ENCODE measurements at places on chromosomes 13 and 19.

DNA sequence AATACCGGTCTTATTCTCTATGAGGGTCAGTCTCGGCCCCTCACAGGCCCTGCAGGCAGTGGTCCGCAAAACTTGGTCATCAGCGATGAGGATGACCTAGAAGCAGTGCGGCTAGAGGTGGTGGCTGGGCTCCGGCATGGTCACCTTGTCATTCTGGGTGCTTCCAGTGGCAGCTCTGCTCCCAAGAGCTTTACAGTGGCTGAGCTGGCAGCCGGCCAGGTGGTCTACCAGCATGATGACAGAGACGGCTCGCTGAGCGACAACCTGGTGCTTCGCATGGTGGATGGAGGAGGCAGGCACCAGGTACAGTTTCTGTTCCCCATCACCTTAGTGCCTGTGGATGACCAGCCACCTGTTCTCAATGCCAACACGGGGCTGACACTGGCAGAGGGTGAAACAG, 1.8 kb downstream of the FREM2 start:
- DNase-seq: no peak

DNA sequence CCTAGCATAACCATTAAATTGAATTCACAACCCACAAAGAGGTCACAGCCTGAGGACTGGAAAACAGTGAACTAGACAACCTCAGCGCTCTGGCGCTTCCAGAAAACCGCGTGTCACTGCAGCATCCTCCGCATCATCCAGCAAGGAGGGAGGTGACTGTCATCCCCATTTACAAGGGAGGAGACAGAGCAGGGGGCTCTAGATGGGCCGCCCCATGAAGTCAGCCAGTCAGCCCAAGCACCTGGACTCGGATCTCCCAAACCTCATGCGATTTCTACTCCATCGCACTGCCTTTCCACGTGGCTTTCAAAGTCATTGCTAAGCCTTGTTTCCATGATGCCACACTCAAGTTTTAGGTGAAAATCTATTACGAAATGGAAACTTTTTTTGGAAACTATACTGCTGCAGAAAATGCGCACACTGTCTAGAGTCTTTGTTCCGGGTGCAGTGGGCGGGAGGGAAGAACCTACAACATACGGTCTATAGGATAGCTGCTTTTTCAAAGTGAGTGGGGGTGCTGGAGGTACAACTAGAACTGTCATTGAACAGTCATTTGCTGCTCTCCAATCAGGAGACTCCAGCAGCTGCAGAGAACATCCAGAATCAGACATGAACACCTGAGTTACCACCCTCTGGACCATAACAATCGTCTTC, 2.8 kb downstream of the AP3D1 start:
- DNase-seq: no peak

GRCh38 chr19:35381318-35381717, 10.4 kb downstream of the GPR42 start:
- no peak for DNase-seq

DNA sequence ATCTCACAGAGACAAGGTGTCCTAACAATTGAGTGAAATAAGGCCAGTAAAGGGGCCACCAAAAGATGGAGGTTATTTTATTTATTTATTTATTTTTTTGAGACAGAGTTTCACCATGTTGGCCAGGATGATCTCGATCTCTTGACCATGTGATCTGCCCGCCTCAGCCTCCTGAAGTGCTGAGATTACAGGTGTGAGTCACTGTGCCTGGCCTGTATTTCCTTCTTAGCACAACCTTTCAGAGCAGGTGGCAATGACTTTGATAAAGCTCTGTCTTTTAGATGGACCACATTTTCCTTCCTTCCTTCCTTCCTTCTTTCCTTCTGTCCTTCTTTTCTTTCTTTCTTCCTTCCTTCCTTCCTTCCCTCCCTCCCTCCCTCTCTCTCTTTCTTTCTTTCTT, 11.0 kb upstream of the DOCK6 start:
- no peak for DNase-seq

DNA sequence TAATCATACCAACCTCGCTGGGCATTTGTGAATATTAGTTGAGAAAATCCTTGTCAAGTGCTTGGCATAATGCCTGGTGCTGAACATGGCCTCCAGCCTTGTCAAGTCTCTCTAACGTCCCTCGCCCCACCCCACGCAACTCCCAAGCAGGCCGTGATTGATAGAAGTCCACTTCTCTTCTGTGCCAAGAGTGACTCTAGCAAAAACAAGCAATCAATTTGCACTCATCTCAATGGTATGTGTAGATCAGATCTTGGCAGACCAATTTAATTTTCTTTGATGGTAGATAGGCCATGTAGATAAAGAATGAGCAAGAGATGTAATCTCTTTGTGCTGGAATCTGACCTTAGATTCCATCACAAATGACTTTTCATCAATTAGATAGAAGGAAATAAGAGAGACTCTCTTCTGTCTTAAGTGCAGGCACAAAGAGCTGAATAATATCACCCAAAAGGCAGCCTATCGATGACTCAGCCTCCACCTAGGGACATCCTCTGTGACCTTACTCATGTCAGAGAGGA, 31.0 kb upstream of the KATNAL1 start:
- no peak for DNase-seq

- DNase-seq: no peak
These were observed 187.4 kb downstream of the SUCLA2 start for GRCh38 chr13:47813718-47814117.

- no peak for DNase-seq
These were observed 91.8 kb upstream of the RAP2A start for GRCh38 chr13:97342136-97342535.

- no peak for DNase-seq
These were observed 114.6 kb downstream of the SOX1 start for GRCh38 chr13:112181336-112182067.

GRCh38 chr13:41614671-41615527, 157.5 kb downstream of the RGCC start:
- no peak for DNase-seq

DNA sequence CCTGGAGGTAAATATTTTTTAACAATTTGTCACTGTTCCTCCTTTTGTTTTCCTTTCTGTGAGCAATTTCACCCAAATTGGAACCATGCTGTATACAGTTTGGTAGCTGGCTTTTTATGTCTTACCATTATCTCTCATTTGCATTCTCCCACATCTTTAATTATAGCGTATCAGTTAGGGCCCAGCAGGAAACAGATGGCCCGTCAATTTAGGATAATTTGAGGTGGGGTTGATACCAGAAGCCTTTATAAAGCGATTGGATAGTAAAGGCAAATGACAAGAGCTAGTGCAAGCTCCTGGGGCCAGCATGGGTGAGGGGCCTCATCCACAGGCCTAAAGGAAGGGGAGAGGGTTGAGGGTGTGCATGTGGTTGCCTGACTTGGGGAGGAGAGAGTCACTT, 3.8 kb upstream of the IFNL4 start:
- no peak for DNase-seq

DNA sequence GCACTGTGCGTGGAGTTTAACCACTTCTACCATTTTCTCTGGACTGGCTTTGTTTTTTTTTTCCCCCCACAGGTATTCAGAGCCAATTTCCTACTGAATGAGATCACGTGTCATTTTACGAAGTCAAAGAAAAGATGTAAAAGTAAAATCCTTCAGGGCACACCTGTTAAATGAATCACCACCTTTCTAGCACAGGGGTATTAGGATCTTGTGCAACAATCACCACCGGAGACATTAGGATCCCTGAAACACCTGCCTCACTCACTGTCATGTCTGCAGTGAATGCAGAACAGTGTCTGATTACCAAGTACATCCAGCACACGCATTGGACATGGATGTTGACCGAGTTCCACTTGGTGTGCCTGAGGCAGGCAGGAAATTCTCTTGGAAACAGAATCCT, 17.2 kb downstream of the BRD4 start:
- DNase-seq: no peak

DNA sequence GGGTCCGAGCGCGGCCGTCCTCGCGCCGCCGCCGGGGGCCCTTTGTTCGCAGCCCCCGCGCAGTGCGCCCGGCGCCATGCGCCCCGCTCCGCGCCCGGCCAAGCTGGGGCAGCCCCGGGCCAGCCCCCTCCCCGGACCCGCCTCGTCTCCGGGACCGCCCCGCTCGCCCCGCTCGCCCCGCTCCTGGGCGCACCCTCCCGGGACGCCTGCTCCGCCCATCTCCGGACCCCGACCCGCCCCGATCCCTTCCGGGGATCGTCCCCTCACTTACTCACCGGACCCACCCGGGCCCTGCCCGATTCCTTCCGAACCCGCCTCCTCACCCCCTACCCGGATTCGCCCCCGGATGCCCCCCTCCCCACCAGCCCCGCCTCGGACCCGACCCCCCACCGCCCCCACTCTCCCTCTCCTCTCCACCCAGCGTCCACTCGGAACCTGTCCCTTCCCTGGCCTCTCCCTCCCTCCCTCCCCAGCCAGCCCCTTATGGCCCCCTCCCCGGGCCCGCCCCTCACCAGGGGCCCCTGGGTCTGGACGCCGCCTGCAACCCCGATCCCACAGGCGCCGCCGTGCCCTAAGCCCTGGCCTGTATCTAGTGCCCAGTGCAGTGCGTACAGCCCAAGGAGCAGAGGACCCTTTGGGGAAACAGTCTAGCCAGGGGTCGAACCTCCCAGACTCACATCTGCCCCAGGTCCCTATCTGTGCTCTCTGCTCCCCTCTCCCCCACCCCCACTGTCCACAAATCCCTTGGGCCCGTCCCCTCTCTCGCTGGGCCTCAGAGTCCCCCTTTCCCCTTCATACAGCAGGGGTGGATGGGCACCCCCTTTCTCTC, at the start of gene CPAMD8:
Gene CPAMD8 (minus strand): TSS at position 105 of the 829 bp plus-strand sequence. CDS start 168 bp downstream, outside the sequence.
- DNase-seq: no peak

GRCh38 chr13:26308836-26309235, 54.9 kb downstream of the CDK8 start:
- DNase-seq: no peak

- DNase-seq: no peak
These were observed 112.1 kb downstream of the DNAJC15 start for GRCh38 chr13:43135516-43135915.

- no peak for DNase-seq
These were observed 487.6 kb downstream of the EFNB2 start for GRCh38 chr13:106047859-106048258.

- no peak for DNase-seq
These were observed 7.4 kb downstream of the ZNF554 start for GRCh38 chr19:2827022-2827421.

GRCh38 chr19:47499863-47500830, 14.7 kb downstream of the NAPA start:
- DNase-seq: no peak

DNA sequence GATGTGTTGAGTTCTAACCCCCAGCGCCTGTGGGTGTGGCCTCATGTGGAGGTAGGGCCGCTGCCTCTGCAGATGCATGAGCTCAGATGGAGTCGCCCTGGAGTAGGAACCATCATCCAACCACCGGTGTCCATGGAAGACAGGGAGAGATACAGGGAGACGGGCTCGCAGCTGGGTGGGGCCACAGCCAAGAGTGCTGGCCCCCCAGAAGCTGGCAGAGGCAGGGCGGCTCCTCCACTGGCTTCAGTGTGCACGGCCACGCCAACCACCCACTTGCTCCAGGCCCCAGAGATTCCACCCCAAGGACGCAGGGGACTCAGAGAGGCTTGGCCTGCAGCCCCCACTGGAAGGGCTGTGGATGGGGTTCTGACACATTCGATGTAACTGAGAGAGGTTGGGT, 5.4 kb upstream of the MCF2L start:
- no peak for DNase-seq

DNA sequence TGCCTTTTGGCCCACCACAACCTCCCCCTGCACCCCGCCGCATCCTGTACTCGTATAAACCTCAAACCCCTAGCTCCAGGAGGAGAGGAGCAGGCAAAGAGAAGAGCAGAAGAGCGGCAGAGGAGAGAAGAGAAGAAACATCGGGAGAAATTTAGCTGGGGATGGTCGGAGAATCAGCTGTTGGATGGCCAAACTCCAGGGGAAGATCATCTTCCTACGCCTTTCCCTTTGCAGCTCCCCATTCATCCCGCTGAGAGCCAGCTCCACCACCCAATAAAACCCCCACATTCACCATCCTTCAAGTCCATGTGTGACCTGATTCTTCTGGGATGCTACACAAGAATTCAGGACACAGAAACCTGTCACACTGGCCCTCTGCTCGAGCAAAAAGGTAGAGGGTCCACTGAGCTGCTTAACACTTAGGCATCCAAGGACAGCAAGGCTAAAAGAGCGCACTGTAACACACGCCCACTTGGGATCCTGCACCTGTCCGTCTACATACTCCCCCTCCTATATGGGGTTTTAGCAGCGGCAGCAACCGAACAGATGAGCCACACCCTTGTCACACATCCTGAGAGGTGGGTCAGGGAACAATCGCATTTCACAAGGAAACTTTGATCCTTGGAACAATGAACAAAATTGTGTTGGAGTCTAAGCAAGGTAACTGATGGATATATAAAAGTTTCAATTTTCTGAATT, 51.6 kb upstream of the MIR17HG start:
- no peak for DNase-seq

DNA sequence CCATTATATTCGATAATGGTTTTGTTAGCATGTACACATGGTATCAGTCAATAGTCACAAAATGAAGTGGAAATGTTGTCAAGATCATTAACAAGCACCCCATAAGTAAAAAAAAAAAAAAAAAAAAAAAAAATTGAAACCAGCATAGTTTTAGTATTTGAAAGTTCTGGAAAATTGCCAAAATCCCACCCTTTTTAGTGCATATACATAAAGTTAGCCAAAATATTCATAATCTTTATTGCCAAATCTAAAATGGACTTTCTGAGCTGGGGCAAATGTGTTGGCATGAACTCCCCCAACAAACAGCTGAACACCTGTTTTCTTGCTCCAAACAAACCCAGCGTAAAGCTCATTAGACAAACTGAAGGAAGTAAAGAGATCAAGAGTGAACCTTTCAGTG, 73.9 kb downstream of the MZT1 start:
- no peak for DNase-seq

DNA sequence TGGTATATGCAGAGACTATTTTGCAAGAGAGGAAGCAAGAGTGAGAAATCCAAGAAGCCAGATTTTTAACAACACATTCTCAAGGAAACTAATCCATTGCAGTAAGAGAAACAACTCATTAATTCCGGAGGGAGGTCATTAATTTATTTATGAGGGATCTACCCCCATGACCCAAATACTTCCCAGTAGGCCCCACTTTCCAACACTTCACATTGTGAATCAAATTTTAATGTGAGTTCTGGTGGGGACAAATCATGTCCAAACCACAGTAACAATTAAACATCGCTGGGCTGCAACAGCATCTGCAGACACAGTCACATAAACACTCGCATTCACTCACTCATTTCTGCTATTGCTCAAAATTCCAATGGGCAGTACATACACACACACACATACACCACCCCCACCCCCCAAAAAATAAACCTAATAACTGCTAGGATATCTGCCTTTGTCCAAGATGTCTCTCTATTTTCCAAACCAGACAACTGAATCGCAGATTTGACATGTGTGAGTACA, 1483.7 kb downstream of the PCDH9 start:
- no peak for DNase-seq

DNA sequence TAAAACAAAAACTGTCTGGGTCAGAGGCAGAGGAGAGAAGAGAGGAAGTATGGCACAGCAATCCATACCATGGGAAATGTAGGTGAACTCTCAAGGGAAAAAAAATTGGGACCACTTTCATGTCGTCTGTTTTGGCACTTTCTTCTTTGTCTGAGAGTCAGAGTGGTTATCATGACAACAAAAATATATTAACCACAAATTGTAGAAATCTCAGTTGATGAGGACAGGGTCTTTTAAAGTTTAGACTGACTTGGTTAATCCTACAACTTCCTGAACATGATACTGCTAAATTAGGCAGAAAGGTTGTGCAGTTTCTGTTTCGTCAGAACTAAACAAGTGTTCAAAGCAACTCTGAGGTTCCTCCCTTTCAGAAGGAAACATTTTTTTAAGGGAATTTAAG, 15.2 kb downstream of the KLF5 start:
- no peak for DNase-seq

Data from thoracic aorta (tissue), 2 donors.